ENCODE measurements at places on chromosomes 13 and 19.

DNA sequence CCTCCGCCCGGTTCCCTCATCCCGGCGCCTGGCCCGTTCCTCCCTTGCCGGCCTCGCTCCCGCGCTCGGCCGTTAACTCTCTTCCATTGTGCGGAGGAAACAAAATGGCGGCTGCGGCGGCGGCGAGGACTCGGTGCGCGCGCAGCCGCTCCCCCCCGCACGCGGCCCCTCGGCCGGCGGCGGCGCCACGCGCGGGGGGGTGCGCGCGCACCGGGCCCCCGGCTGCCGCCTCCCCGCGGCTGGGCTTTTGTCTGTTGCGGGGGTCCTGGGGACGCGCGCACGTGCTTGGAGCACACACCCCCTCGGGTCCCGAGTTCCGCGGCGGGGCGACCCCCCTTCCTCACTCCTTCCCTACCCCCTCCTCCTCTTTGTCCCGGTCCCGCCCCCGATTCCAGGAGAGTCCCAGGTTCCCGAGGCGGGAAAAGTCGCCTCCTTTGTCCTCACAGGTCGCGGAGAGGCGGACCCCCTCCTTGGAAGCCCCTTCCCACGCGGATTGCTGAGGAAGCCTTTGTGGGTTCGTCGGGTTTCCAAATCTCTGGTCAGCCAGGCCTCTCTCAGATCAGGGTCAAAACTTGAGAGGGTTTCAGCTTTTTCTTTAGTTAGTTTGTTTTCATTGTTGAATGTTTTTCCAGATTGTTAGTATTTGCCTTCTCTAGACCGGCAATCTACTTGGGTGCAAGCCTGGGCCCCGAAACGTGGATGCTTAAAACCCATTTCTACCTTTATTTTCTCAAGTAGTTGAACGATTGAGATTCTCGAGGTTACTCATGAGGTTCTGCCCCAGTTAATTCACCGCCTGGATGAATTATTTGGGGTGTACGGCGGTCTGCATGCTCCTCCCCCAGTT, 687 bp downstream of the ILF3 start:
- DNase-seq, result peak; percentile 50

DNA sequence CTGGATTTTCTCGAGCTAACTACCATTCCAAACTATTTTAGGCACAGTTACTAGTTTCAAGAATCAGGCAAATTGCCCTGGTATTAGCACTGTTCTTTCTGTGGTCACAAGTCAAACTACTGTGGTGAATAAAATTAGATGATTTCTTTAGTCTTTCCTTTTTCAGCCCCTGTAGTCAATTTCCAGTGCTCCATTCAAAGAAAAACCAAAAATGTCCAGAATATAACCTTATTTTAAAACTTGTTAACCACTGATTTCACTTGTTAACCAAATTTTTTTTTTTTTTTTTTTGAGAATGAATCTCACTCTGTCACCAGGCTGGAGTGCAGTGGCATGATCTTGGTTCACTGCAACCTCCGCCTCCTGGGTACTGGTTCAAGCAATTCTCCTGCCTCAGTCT, 50.6 kb upstream of the USPL1 start:
- no peak for DNase-seq

- DNase-seq, result no peak
These were observed 37.4 kb downstream of the FLT1 start for GRCh38 chr13:28457521-28457920.

- no peak for DNase-seq
These were observed 702.8 kb downstream of the LIG4 start for GRCh38 chr13:107512551-107512950.

- no peak for DNase-seq
These were observed 394.1 kb upstream of the SLITRK6 start for GRCh38 chr13:86193281-86193680.

GRCh38 chr19:27679905-27680304, 1533.0 kb downstream of the UQCRFS1 start:
- no peak for DNase-seq

- peak; percentile 39 for DNase-seq
These were observed 3.4 kb downstream of the PRR36 start for GRCh38 chr19:7870571-7871436.

- DNase-seq, result no peak
These were observed 9.5 kb upstream of the KLK14 start for GRCh38 chr19:51091895-51092873.

GRCh38 chr13:80010846-80011245, 330.1 kb downstream of the SPRY2 start:
- no peak for DNase-seq

DNA sequence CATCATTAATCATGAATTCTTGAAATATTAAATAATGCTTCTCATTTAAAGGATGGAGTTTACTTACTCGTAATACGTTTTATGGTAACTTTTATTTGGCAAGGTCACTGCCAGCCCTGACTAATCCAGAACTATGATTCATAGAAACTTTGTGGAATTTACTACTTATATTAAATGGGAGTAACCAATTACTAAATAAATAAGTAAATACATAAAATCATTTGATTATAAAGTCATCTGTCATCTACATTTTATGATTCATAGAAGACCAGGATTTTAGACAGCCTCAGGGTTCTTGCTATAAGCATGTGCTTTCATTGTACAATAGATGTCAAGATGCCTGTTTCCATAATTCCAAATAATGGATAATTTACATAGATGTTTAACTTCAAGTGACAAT, 611.1 kb downstream of the TBC1D4 start:
- DNase-seq, result no peak

- no peak for DNase-seq
These were observed 28.8 kb upstream of the SHKBP1 start for GRCh38 chr19:40547836-40548235.

- no peak for DNase-seq
These were observed 43.9 kb upstream of the C1QTNF9 start for GRCh38 chr13:24265453-24265852.

DNA sequence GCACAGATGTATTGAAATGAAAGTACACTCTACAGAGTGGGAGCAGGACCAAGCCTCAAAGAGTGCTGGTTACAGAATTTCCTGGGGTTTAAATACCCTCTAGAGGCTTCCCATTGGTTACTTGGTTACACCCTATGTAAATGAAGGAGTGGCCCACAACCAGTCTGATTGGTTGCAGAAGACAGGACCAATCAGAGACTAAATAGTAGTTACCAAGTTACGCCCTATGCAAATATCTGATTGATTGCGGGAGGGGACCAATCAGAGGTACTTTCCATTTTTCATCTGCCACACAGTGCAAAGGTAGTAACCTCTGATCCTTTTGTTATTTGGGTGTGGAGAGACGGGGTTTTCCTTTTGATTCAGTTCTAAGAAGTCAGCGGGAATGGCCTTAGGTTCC, 5.5 kb upstream of the ZFP82 start:
- no peak for DNase-seq
